ENCODE measurements at places on chromosomes 5 and 9.

- DNase-seq: no peak
These were observed 16.1 kb upstream of the MXD3 start for GRCh38 chr5:177327539-177328522.

DNA sequence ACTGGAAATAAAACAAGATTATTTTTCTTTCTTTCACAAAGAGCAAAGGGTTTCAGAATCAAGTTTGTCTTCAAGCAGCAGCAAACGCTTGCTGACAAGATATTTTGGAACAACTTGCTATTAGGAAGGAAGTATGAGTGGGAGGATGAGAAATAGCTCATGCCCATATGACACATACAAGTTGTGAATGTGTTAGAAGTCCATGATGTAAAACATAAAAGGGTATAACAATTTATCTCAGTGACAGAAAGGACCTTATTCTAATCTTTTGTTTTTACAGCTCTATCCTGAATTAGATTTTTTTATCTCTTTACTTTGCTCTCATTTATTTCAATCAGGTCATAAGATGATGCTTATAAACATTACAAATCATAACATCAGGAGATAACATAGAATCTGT, 516.6 kb upstream of the MEF2C start:
- no peak for DNase-seq

GRCh38 chr5:34586117-34586885, 69.8 kb upstream of the RAI14 start:
- DNase-seq: no peak

- no peak for DNase-seq
These were observed 135.9 kb upstream of the LIFR start for GRCh38 chr5:38692346-38692745.

- no peak for DNase-seq
These were observed 22.6 kb downstream of the SSBP2 start for GRCh38 chr5:81728301-81728700.
